ENCODE measurements at places on chromosomes 2 and 18. TPM values are rescaled to one million over a fixed set of nuclear protein-coding genes. Genes with fewer than 3 reads are reported as not detected.

ZNF396 gene
- total RNA-seq: not detected

SLC35F6 gene
- 24.7 TPM for total RNA-seq

OTX1 gene
- total RNA-seq: 0.06 TPM

TUBB8B gene
- not detected for total RNA-seq

GCKR gene
- total RNA-seq: not detected

TCF7L1 gene
- 0.16 TPM for total RNA-seq

TRIP12 gene
- total RNA-seq: 179 TPM

PSD4 gene
- total RNA-seq: 44.5 TPM

DNA sequence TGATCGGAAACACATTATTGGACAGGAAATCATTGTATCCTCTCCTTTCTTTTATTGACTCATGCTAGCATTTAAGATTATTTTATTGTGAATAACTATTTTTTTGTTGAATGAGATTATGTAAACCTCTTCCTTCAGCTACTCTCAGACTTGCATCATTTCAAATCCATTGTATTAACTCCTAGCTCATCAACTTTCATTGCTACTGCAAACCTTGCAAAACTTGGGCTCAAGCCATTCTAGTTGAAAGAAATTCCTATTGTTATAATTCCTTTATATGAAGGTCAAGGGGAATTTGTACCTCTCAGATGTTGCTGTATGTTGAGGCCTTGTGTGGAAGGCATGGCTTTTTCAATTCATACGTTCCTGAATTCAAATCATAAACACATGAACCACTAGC is 1764.6 kb downstream of the SUCLG1 start:
- DNase-seq: no peak

DNA sequence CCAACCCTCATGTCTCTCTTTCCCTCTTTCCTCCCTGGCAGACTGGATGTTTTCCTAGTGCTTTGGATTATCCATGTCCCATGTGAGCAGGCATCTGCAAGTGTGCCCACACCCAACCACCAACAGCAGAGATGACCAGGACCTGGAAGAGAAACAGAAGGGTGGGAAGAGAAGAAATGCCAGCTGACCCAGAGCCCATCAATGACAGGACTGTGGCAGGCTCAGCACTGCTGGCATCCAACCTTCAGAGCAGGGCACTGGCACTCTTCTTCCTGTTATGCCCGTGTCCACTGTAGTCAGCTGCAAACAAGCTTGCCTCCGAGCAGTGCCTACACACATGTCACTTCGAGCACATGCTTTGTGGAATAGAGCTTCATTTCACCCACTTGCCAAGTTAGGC is 121.1 kb downstream of the TANC1 start:
- no peak for DNase-seq

GRCh38 chr18:6328621-6329010 is 86.1 kb downstream of the L3MBTL4 start:
- DNase-seq: no peak

GRCh38 chr2:201904538-201905420 is 98.4 kb downstream of the CDK15 start:
- no peak for DNase-seq

- no peak for DNase-seq
Observed at GRCh38 chr2:62570861-62571698, 65.1 kb upstream of the TMEM17 start.

DNA sequence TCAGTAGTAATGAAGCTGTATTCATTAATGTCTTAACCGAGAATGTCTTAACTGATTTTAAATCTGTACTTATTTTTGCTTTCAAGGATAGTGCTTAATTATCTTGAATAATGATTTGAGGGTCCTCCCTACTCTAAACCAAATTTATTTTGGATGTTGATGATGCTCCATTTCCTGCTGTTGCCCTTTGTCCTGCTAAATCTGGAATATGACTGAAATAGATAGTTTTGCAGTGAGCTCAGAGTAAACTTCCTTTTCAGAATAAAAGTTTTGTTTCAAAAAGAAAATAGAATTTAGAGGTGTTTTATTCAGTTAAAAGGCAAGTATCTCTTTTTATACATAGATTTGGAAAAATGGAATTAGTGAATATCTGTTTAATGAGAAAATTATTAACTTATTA is 8.1 kb downstream of the NBEAL1 start:
- no peak for DNase-seq

GRCh38 chr2:11104794-11105660 is 50.2 kb upstream of the SLC66A3 start:
- no peak for DNase-seq

DNA sequence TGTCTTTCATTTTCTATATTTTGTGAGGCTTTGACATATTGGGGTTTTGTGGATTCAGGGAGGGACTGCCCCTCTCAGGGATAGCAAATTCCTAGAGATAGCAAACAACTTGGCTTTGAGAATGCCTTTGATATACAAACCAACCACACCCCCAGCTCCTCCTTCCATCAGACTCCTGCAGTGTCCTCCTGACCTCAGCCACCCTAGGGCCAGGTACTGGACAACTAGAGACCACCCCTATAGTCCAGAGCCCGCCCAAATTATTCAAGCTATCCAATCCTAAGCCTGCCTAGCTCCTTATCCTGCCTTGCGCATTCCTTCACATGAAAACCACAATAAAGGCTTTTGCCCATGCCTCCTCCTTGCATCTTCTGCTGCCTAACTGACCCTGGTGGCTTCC is 22.9 kb upstream of the STAM2 start:
- DNase-seq: no peak

DNA sequence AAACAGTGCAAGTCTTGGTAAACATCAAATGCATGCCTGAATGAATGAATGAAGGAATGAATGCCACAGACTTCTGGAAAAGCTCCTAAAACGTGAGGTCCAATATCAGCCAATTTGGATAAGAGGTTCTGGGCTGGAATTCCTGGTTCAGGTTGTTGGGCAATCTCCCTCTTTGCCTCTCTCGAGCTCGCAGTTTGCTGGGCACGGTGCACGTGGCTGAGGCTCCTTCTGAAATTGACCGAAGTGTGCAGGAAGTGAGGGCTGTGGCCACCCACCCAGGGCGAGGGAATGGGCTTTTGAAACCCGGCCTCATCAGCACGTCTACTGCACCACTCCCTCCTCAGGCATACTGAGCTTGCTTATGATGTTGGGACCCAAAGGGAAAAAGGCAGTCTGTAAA is 288.8 kb upstream of the HS6ST1 start:
- DNase-seq: no peak

- no peak for DNase-seq
Observed at GRCh38 chr2:233442028-233442310, 87.7 kb downstream of the DGKD start.

- no peak for DNase-seq
Observed at GRCh38 chr2:206521115-206521514, 77.8 kb downstream of the ADAM23 start.

DNA sequence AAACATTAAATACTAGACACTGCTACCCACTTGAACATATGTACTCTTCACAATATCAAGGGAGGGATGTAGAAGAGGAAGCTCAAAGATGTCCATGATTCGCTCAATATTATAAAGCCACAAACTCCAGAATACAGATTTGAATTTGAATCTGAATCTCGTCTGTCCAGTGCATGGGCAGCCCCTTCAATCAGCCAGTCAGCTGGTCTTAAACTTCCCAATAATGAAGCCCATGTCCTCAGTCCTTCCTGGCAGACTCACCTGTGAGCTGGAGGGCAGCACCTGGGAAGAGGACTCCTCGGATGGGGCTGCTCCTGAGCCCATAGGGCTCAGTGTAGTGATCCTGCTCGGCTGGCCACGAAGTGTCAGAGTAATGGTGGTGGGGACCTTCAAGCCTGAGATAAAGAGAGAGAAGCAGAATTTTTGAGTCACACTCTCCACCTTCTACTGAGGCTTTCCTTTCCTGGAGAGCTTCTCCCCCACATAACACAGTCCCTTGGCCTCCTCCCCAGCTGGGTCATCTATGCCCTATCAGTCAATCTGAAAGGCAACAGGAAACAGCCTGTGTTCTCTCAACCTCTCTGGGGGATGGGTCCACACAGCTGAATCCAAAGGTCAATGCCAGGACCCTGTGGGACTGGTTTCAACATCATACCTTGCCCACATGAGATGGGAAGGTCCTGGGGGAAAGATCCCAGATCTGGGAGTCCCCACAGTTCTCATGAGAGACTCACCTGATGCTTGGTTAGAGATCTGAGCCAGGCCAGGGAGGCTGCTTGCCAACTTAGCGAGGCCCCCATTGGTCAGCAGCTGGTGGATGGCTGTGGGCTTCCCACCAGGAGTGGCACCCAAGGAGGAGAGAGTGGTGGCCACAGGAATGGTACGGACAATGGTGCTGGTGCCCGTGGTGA is 36.5 kb downstream of the KANSL3 start:
- no peak for DNase-seq

GRCh38 chr2:183029219-183029618 is 9.0 kb downstream of the NCKAP1 start:
- DNase-seq: no peak

DNA sequence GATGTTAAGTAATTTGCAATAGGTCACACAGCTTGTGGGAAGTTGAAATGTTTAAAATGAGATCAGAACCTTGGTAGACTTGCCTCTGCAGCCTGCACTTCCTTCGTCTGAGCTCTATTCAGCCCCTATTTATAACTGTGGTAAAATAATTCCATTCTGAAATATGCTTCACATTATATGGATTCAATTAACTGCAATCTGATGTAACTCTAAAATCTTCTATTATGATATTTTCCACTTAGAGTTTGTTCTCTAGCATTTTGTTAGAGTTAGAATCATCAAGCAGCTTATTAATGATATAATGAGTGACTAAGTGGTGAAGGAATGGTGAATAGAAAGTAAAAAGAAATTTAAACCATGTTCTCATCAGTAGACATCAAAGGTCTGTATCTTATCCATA is 139.6 kb upstream of the ARHGAP28 start:
- DNase-seq: no peak

DNA sequence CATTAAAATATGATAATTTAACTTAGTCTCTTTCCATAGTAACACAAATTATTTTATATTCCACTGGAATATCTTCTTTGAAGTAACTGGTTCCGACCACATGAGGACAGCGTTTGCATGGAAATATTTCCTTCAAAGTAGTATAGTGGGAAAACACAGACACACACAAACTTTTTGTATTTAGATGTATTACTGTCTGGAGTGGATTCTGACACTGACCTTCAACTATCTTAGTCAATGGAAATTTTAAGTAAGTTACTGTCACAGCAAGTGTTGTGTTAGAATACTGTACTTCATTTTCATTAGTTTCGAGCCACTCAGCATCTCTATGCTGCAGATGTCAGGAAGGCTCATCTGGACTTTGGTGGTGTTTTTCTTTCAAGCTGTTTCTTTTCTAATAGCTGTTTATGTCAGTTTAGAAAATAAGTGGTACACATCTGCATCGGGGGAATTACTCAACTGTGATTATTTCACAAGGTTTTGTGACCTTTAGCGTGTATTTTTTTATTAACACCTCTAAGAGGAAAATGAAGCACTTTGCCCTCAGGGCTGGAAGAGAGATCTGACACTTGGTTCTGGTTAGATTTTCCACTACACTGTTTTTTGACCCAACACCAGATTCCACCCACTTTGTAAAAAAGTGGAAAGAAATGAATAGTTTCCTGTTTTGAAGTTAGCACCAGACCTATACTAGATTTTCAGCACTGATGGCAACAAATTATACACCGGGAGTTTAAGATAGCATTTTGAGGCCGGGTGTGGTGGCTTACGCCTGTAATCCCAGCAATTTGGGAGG is 18.9 kb upstream of the THOC1 start:
- DNase-seq: no peak

DNA sequence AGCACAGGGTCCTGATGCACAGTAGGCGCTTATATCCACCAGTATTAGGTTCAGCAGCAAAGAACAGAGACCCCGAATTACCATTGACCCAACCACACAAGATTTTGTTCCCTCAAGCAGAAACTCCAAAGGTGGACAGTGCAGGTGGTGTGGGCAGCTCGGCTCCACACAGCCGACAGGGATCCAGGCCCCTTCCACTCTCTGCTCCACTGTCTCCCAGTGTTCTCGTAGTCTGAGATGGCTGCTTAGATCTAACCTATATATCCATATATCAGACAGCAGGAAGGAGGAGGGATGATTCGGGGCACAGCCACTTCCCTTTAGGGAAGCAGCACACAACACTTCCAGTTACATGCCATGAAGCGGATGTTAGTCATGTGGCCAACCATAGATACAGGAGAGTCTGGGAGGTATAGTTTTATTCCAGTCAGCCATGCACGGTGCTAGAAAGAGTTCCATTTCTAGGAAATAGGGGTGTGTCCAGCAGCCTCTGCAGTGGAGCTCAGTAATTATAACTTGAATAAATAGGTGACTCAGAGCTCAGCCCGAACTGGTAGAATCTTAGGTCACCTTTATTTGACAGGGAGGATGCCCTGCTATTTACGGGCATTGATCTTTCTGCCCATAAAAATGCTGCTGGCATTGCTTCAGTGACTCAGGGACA is 158.9 kb downstream of the TWIST2 start:
- peak; percentile 72 for DNase-seq

DNA sequence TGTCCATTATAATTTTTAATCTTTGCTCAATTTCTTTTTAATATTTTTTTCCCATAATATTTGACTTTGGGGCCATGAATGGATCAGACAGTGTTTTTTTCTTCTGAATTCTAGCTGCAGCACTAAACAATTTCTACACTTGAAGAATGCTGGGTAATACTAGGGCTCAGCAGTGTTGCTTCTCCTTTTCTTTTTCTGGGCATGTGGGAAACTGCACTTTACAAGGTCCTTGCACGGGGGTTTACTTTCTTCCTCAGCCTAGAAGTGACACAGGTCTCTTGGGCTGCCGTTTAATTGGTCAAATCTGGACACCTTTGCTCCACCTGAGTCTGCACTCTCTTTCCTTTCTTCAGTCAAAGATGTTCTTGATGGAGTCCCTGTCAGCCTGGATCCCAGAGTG is 135.4 kb upstream of the APCDD1 start:
- DNase-seq: no peak

DNA sequence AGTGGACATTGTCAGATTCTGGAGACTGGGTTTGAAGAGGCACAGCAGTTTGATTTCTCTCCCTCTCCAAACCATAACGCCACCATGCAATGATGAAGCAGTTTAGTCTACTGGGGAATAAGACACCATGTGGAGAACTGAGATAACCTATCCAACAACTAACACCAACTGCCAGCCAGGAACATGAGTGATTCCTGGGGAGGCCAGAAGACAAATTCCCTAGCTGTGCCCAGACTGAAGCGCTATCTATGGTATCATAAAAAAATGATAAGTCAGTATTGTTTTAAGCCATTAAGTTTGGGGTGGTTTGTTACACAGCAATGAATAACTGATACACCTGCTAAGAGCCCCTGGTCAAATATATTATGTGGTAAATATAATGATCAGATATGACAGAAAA is 129.3 kb downstream of the EXOC6B start:
- DNase-seq: no peak

DNA sequence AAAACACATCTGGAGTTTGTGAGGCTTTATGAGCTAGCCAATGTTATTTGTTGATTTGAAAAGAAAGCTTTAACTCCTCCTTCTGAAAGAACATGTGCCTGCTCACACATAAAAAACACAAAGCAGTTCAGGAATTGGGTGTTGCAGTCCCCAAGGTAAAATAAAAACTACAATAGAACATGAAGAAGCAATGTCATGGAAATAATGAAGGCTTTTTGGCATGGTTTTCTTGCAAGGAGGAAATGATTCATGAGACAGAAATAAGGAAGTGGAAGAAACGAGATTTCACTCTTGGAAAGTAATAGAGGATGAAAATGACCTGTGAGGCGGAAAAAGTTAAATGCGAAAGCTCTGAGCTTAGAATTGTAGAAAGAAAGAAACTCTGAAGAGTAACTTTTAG is 81.1 kb downstream of the TRIB2 start:
- DNase-seq: peak; percentile 73

Measured in HT1080 (cell line).